ENCODE measurements at places on chromosomes 11 and 22. TPM values are rescaled to one million over a fixed set of nuclear protein-coding genes. Genes with fewer than 3 reads are reported as not detected.

Gene KDELR3
- total RNA-seq: 15.4 TPM

Gene YPEL1
- total RNA-seq: not detected

Gene ELFN2
- total RNA-seq: 0.95 TPM

Gene MMP12
- not detected for total RNA-seq

Gene OR2AT4
- total RNA-seq: not detected

Gene OR51B5
- not detected for total RNA-seq

Gene RAB6A
- 86.2 TPM for total RNA-seq

DNA sequence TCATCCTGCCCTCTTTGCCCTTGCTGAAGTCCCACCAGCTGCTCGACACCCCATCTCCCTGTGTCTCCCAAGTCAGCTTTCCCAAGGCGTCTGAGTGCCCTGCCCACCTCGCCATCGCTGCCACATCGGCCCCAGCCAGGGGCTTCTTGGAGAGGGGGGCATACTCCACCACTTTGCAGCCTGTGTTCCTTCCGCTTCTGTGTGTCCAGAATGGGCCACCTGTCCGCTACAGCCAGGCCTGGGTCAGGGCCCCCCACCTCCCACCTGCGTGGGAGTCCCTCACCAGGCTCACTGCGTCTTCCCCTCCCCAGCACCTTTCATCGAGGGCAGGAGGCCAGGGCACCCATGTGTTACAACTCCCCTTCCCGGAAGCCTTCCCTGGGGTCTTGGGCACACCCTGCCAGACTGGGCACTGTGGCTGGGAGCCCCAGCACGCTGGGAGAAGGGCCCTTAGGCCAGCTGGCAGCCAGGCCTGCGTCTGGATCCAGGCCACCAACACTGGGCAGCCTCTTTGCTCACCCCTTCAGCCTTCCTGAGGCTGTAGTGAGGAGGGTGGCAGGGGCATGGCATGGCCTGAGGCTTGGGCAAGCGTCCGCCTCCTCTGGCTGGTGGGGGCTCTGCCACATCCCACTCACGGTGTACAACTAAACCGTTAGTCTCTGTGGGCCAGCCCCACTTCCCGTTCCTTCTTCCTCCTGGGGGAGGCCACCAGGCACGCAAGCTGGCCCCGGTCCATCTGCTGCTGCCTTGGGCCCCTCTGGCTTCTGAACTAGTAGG is 13.4 kb downstream of the CPT1A start:
- DNase-seq: no peak

DNA sequence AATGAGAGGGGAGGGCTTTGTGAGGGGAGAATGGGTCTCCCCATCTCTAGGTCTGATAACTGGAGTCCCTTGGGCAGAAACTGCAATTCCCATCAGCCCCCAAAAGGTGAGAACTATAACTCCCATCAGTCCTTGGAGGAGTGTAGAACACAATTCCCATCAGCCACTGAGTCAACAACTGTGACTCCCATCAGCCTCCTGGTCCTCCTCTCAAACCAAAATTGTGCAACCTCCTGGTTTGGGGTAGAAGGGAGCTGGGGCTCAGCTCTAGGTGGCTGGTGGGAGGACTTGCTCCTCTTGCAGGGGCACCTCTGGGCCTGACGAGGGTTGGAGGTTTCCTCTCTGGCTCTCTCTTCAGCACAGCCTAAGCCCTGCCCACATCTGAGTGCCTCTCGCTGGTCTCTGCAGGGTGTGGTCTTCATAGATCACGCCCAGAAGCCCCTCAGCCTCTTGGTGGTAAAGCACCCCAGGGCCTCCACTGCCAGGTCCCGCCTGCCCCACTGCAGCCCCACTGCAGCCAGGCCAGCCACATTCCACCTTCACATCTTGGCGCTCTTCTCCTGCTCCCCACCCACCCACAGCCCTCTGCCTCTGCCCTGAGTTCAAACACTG is 18.5 kb downstream of the SLC22A12 start:
- no peak for DNase-seq

DNA sequence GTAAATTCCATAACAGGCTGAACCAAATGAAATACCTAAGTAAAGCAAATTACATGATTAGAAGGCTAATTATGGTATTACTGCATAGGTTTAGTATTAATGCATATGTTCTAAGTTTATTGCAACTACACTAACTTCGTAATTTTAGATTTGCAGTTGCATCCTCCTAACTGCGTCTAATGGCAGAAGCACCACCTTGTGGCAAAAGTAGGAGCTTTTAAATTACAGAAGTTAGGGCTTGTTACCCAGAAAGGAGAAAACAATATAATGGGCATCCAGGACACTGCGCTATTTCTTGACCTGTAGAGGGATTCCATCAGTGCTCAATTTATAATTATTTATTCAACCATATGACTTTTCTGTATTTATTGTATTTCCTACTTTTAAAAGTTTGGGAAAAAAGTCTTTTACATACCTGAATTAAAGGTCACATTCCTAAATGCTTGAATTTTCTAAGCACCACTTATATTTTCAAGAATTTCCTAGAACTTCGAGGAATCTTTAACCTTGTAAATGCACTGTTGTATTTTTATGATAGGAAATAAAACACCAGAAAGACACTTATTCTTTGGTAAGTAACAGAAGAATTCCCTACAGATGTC is 16.3 kb upstream of the GPR83 start:
- no peak for DNase-seq

GRCh38 chr22:44979154-44979553 is 30.7 kb downstream of the PHF21B start:
- DNase-seq: no peak

- no peak for DNase-seq
Measured at GRCh38 chr11:66465373-66466224, 1.1 kb upstream of the PELI3 start.

GRCh38 chr11:9817191-9817590 is 153.3 kb downstream of the SWAP70 start:
- no peak for DNase-seq

DNA sequence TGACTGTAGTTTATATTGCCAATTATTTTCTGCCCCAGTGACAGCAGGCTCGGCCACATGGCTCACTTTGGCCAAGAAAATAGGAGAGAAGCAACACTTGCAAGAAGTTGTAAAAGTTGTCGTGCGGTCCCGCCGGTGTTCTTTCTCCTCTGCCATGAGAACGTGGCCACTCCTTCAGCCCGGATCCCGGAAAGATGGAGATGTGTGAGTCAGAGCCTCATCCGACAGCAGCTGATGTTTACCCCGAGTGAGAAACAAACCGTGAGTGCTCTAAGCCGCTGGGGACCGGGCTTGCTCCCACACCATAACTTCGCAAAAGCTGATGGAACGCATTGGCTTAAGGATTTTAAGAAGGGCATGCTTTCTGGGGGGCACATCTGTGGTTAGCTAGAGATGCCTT is 157.0 kb downstream of the CACNA1I start:
- DNase-seq: peak; percentile 8

DNA sequence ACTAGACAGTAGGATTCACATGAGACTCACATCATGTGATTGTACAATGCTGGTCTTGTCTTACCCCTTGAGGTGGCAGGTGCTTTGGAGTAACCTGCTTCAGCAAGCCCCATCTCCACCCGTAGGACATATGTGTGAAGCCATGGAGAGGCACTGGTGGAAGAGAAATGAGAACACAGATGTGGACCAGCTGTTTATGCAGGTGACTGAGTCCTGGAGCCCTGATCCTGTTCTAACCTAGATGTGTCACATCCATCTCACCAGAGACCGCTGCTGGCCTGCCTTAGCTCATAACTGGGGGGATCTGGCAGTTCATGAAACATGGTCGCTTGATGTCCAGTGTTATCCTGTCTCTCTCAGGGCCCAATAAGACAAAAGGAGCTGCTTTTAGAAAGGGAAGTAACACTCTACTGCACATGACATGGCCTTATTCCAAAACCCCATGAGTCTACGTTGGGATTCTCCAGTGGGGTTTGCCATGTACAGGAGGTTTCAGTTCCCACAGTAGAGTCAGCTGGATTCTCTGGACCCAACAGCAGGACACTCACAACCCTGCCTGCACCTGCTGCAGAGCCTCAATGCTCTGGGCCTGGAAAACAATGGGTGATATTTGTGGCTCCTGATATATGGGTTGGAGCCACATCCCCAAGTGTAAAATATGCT is 62.0 kb downstream of the GGTLC2 start:
- DNase-seq: no peak

DNA sequence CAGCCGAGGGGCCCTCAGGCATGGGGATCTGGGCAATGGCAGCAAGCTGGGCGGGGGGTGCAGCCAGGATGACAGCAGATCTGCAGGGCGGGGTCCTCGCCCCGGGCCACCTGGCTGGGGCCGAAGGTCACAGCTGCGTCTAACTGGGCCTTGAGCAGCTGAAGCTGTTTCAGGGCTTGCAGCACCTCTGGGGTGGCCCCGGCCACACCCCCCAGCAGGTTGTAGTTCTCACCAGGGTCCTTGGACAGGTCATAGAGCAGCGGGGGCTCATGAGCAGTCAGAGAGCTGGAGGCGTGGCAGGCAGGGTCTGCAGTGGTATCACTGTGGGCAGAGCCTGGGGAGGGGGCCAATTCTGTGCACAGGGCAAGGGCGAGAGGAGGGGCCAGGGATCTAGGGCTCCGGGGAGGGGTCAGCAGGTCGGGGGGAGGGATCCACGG is 2.8 kb downstream of the ARSA start:
- DNase-seq: no peak

- peak; percentile 73 for DNase-seq
Measured at GRCh38 chr11:34358258-34358727, 483 bp upstream of the ABTB2 start.

DNA sequence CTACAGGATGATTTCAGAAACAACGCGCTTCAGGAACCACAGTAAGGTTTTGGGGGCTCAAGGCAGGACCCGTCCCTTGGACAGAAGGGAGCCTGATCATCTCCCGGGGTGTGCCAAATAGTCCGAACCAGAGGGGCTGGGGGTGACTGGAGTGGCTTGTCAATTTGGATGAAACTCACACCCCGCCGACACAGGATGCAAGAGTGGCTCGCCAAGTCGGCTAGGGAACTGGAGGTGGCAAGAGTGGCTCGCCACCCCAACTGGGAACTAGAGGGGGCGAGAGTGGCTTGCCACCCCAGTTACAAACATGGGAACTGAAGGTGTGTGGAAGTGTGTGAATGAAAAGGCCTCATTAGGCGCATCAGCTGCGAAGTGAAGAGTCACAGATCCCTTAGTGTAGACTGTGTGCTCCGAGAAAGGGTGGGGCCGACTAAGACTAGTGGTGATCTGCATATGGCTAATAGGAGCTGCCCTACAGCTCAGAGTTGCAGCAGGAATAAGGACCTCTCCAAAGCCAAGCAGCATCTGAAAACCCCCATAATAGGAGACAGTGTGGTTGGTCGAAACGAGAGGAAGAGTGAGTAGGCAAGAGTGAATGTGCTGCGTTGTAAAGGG is 26.6 kb upstream of the CPT1A start:
- DNase-seq: no peak

DNA sequence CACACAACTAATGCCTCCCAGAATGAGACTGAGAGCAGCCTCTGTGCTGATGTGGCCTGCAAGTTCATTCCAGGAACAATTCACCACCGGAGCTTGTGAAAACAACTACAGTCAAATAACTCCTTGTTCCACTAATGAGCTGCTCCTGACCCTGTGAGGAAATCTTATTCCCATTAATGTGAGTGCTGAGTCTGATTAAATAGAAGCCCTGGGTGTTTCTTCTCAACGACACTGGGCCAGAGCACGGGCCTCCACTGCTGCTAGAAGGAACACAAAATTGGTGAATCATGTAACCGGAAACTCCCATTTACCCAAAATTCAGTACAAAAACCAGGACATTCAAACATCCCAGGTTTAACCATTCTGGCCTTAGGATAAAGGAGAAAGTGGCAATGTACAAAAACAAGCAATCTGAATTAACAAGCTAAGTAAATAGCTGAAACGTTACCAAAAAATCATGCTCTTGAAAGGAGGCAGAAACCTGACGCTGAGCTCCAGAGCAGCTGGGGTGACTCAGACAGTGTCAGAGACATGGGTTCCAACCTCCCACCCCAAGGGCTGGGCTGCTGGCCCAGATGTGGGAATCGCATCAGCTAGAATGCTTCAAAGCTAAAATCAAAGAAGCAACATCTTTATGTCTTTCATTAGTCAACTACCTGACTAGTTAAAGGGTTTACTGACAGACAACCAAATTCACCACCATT is 26.7 kb downstream of the SERGEF start:
- DNase-seq: peak; percentile 47

DNA sequence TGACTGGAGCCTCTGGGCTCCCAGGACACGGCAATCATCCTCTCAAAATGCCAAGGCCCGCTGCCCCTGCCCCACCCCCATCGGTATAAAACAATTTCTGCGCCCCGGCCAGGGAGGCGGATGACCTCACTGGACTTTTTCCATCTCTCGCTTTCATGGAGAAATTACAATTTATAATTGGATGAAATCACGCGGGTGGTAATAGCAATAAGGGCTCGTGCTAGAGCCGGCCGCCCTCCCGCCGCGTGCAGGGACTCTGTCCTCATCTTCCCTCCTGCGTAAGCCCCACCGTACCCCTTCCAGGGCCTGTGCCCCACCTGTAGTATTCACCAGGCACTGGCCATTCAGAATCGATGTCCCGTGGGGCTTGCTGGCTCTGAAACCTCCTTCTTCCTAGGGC is 64.5 kb downstream of the MACROD1 start:
- no peak for DNase-seq

DNA sequence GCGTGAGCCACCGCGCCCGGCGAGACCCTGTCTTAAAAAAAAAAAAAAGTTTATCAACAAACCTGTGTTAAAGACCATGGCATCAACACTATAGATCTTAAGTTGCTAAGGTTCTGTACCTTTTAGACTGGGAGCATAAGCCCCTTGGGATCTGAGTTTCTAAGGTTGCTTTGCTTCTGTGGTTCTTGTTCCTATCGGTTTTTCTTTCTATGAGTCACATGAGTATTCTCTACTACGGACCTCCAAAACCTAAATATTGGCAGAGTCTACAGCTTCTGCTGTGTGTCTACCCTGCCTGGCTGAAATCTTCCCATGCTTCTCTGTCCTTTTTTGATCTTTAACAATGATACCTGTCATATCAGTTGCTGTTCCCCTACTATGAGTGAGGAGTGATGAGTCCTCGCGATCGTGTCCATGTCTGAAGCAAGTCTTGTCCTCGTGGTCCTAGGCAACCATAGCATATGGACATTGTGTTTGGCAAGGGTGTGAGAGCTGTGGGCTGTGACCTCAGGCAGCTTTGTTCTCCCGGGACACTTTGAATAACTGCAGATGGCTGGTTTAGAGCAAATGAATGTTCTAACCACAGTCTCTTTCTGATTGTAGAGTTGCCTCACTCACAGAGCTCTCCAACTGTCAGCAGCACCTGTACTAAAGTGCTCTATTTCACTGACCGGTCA is 9.0 kb upstream of the DLAT start:
- no peak for DNase-seq
